Activated T-cell treated with anti-CD3 and anti-CD28 coated beads, Interleukin-2, amount 50 U/mL, for 1 hour (primary cell): ENCODE measurements at places on chromosomes 5 and 9.
A peak's percentile ranks its signal among the peaks of the same experiment; 100 is the strongest.

GRCh38 chr5:171442287-171443042 is 23.0 kb downstream of the FGF18 start:
- DNase-seq: no peak

- DNase-seq: no peak
Measured at GRCh38 chr5:141529002-141529401, 40.1 kb downstream of the PCDHGC5 start.

- DNase-seq: no peak
Measured at GRCh38 chr9:134358662-134359319, 32.5 kb downstream of the RXRA start.

- no peak for DNase-seq
Measured at GRCh38 chr9:109725460-109725859, 54.5 kb upstream of the PALM2AKAP2 start.

- no peak for DNase-seq
Measured at GRCh38 chr5:55649963-55650362, 62.2 kb downstream of the SLC38A9 start.

DNA sequence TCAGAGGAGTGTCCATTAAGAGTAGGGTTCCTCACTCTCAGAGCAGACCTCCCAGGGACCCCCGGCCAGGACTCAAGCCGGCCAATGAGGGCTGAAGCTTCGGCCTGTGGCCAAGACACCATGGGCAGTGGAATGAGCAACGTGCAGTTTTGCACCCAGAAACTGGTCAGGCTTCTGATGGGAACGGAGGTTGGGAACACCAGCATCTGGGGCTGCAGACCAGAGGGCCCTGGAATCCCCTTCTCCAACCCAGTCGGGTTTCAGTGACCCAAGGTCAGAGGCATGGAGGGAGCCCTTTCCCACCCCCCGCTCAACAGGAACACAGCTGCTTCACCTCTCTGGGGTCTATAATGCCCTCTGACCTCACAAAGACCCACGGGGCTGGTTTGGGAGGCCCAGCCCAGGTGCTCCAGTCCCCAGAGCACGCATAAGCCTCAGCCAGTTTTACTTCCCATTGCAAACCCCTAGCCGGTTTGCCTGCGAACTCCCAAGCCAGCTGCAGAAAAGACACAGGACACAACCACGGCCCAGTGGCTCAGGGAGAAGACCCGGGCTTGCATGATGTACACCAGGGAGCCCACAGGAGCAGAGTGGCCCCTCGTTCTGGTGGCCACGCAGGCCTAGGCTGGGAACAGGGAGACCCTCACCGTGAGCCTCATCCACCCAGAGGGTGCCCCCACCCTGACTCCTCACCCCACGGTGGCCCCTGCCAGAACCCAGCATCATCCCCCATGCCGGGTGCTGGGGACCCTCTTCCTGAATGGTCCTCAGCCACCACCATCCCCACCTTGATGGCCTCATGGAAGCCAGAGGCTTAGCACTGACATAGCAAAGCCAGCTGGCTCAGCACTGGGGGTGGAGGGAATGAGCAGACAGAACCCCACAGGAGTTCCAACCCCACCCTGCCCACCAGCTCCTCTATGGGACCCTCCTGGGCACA is 30.6 kb downstream of the VAV2 start:
- no peak for DNase-seq

- no peak for DNase-seq
Measured at GRCh38 chr5:14849516-14850294, 21.9 kb downstream of the ANKH start.

DNA sequence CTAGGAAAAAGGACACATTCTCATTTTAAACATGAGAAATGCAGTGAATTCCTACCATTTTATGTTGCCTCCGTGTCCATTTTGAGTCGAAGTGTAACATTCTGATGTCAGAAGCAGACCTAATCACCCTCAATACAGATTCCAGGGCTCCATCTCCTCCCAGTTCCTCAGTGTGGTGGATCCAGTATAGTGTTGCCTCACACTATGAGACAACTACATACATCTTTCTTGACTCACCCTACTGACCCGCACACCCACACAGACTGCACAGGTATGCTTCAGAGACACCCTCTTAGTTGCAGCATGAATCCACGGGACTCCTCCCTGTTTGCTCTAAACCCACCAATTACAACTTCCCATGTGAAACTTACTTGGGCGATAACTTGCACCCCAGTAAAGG is 564.9 kb downstream of the SEMA5A start:
- DNase-seq: no peak

DNA sequence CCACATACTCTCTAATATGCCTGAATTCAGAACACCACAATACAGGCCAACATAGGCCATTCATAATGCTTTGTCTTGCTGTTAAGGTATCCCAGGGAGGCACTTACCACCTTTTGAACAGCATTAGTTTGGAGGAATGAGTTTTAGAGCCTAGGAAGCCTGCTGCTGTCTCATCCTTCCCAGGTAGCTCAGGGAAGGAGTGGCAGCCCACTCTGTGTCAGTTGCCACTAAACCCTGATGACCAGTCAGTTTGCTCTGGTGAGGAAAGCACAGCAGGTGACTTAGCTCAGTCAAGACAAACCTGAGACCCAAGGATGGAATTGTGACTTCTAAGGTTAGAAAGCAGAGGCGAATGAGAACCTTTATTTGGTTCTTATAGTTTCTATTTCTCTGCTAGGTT is 337.4 kb upstream of the ATP10B start:
- no peak for DNase-seq

DNA sequence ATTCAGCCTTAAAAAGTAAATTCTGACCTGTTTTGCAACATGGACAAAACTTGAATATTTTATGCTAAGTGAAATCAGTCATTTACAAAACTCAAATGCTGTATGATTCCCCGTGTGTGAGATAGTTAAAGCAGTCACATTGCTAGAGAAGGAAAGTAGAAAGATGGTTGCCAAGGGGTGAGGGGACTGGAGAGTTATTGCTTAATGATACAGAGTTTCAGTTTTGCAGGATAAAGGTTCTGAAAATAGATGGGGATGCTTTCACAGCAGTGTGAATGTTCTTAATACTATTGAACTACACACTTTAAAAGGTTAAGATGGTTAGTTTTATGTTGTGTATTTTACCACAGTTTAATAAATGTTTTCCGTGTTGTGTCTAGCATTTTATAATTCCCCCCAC is 51.2 kb downstream of the SGCD start:
- DNase-seq: no peak

- DNase-seq: no peak
Measured at GRCh38 chr5:10250806-10251276, 761 bp downstream of the CCT5 start.

DNA sequence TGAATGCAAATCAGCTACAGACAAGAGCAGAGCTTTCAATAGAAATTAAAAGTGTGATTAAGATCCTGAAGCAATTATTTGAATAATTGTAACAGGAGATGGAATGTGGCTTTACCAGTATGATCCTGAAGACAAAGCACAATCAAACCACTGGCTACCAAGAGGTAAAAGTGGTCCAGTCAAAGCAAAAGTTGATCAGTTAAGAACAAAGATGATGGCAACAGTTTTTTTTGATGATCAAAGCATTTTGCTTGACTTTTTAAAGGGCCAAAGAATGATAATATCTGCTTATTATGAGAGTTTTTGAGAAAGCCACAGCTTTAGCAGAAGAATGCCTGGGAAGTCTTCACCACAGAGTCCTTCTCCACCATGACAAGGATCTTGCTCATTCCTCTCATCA is 409.2 kb downstream of the CSNK1G3 start:
- DNase-seq: no peak

DNA sequence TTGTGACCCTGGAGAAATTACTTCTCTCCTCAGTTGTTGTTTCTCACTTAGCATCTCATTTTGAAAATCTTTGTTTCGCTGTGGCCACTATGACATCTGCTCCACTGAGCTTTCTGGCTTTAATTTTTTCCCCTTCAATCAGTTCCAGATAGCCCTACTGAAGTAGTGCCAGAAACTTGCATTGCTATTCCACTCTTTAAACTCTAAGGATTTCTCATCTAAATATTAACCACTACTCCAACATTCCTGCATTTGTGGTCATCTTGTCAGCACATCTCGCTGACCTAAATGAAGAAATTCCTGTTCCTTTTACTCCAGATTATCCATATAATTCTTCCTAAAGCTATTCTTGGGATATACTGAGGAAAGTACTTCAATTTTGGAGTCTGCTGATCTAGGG is 15.3 kb upstream of the NOL6 start:
- DNase-seq: no peak

- DNase-seq: peak; percentile 41
Measured at GRCh38 chr5:108747774-108748400, at the start of gene FER. Gene FER, plus strand, starts transcription at chr5:108747897. Its CDS starts 50,286 bp downstream, at chr5:108798183.

DNA sequence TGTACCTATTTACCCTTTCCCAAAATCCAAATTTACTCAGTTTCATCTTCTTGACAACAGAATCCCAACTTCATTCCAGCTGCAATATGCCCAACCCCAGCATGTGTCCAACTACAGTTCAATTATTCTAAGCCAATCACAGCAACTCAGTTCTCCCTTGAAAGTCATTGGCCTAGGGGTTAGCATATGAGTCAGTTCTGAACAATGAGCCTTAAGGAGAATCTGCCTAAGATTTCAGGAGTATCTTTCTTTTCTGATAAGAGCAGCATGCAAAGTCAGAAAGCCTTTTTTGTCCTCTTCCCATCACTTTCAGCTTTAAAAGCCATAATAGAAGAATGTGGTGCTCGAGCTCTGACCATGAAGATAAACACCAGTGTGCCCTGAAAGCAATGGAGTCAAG is 44.4 kb upstream of the RASGRF2 start:
- no peak for DNase-seq

DNA sequence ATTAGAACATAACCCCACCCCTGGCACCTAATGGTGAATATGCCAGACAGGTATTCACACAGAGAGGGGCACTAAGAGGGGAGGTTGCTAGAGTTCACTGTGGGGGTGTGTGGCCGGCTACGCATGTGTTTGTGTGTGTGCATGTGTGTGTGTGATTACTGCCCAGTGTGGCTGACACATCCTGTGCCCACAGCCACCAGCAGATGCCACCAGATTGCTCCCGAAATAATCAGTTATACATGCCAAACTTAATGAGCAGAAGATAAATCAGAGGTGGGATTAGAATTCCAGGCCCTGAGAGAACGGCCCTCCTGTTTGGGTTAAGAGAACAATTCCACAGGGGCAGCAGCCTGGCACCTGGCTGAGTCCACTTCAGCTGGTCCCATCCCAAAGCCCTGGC is 91.8 kb upstream of the TBCA start:
- DNase-seq: no peak

- no peak for DNase-seq
Measured at GRCh38 chr9:130089141-130089540, 35.4 kb downstream of the GPR107 start.

GRCh38 chr9:114883709-114884108 is 46.7 kb downstream of the TNFSF8 start:
- no peak for DNase-seq

GRCh38 chr5:179150011-179150410 is 89.8 kb downstream of the ZNF354C start:
- DNase-seq: no peak

GRCh38 chr9:34552986-34553385 is 30.2 kb upstream of the ENHO start:
- no peak for DNase-seq

DNA sequence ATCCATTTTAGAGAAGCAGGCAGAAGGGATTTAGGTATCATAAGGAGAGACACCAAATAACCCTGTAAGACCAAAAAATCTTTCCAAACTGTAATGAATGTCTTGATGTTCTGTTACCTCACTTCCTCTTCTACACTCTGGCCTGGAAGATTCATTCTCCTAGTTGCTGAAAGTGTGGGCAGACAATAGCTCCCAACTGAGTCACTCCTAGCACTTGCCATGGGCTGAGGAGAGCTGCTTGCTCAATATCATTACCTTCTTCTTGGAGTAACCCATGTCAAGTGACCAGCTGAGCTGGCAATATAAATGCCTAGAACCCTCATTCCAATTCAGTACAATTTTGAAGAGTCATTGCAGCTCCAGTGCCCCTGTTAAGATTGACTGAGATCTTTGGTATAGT is 1985.5 kb upstream of the CDH6 start:
- no peak for DNase-seq

- no peak for DNase-seq
Measured at GRCh38 chr5:177003649-177004048, 2.9 kb downstream of the UIMC1 start.

GRCh38 chr5:78586251-78586650 is 62.3 kb downstream of the LHFPL2 start:
- no peak for DNase-seq

GRCh38 chr5:124745928-124746915 is at the start of gene ZNF608:
Gene ZNF608, minus strand, starts transcription at chr5:124746639. Its CDS starts 1,650 bp downstream, at chr5:124744989.
- DNase-seq: no peak

DNA sequence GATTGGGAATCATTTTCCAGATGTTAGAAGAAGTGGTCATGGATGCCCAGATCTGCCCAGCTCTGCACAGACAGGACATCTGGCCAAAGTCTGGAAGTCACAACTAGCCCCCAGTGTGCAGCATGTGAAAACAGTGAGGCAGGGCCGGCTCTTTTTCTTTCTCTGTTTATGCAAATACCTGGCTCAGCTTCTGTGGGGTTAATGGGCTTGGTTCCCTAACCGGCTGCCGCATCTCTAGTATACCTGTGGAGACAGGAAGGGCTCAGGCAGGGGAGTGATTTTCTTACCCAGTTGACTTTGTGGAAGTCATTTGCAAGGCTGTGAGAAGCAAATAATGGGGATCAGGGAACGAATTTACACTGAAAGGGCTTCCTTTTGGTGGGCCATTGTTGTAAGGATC is 254.8 kb upstream of the PANK3 start:
- no peak for DNase-seq

- no peak for DNase-seq
Measured at GRCh38 chr9:122904466-122904822, 715 bp downstream of the RC3H2 start.

GRCh38 chr5:179217356-179217755 is 127.9 kb downstream of the ADAMTS2 start:
- no peak for DNase-seq

DNA sequence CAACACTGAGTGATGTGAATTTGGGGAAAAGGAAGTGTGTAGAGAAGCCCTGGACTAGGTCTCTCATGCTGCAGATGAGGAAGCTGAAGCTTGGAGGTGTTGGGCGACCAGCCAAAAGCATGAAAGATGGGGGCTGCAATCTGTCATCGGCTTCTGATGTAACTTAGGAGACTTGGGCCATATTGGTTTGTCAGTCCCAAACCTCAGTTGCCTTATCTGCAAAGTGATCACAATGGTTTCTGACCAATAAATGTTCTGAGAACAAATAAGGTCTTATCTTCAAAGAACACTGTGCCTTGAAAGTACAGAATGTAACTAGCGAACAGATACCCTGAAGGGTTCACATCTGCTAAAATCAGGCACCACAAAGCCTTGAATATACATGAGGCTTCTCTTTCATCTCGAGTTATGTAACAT is 198.4 kb upstream of the NR3C1 start:
- no peak for DNase-seq

GRCh38 chr5:98464737-98465330 is 308.6 kb upstream of the RGMB start:
- no peak for DNase-seq

GRCh38 chr5:58854441-58854840 is 271.6 kb downstream of the RAB3C start:
- no peak for DNase-seq

GRCh38 chr5:77635917-77636640 is 2.4 kb downstream of the OTP start:
- DNase-seq: no peak
